ENCODE measurements at places on chromosomes 3 and 15.

DNA sequence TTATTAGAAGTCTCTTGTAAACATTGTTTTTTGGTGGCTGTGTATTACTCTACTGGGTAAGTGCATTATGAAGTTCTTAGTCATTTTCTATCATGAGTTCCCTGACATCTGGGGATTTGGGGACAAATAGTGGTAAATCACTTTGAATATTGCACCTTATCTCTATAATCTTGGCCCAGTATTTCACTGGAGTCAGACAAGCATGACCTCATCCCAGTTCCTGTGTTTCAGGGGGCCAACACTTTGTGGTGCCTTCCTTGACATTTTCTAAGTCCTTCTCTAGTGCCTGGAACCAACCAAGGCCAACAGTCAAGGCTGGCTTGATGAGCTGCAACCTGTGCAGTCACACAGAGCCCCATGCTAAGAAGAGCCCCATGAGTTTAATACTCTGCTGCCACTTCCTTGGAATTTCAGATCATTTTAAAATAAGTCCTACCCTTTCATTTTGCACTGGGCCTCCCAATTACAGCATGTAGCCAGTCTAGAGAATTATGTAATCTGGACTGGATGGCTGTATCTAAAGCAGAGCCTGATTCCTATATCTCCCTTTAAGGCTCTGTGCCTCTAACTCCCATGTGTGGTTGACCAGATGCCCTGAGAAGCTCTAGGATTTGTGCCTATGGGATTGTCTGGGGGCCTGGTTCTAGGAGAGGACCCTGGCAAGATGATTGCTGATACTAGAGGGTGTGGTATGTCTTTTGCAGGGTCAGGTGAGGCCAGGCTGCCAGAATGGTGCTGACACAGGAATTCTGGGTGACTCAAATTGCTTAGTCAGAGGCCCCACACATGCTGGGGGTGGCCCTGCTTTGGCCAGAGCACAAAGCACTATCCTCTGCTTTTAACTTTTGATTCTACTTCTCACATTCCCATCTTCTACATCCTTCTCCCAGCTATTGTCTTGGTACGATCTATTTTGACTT, 319.6 kb upstream of the TBC1D5 start:
- no peak for DNase-seq

- DNase-seq, result no peak
Observed at GRCh38 chr3:62143843-62144450, 229.4 kb downstream of the FEZF2 start.

GRCh38 chr3:58874248-58874741, 175.5 kb downstream of the CFAP20DC start:
- DNase-seq, result no peak

DNA sequence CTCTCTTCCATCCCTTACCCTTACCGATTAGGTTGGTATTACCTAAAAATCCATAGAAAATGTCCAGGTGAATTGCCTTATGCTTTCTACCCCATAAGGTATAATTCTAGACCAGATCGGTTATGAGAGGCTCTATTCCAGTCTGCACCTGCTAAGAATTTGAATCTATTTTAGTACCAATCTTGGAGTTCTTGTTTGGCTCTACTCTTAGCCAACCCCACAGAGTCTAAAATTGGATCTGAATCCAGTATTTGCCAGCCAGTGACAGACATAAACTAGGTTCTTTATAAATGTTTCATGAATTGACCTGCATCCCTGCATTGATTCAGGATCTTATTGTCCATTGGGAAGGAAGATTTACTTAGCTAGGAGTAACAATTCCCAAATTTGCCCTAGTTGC, 6.5 kb downstream of the KLHL24 start:
- no peak for DNase-seq
